ENCODE measurements at places on chromosomes 3 and 15.

DNA sequence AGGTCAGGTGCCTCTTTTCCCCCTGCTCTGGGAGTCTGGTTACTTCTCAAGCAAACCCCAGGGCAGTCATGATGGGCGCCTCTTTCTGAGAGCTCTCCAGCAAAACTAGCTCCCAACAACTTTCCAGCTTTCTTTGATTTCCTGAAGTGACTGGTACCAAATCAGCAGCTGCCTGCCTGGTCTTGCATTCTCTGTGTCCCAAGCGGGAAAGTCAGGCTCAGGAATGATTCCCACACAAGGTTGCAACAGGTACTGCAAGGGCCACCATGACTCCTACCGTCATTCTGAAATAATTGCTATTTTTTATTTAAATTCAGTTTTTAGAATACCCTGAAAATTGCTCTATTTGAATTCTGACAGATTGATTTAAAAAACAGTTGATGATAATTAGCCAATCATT is 658.7 kb downstream of the SQOR start:
- DNase-seq: no peak

GRCh38 chr15:70152070-70152480 is 54.4 kb upstream of the TLE3 start:
- DNase-seq: no peak

DNA sequence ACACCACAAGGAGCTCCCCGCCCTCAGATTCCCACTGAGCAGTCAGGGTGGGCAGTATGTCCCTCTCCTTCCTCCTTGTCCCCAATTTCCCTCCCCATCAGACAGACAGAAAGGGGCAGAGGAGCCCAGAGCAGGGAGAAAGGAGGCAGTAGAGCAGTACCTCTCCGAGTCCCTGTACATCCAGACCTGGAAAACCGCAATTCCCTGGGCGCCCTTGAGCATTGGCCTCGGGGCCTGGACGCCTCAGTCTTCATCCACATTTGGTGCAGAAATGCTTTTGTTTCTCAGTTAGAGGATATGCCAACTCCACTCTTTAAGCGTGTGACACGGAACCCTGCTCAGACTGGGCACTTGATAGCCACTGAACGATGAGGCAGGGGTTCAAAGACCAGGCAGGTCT is 5.9 kb downstream of the ISG20 start:
- DNase-seq: no peak

DNA sequence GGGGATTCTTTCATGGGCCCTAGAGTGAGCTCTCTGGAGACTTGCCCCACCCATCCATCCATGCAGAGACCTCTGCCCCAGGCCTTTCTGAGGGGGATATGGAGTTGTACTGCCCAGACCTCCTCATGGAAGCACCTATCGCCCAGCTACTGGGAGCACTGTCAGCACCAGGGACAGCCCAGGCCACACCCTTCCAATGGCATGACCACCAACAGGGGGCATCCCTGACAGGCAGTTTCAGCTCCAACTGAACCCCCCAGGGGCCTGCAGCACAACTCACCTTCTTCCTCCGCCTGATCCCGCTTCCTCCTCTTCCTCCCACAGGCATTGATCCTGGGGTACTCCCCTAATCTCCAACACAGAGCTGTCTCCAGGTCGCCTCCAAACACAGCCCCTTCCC is 21.8 kb downstream of the MRPS11 start:
- no peak for DNase-seq

- DNase-seq: no peak
These were observed 153.4 kb downstream of the RORA start for GRCh38 chr15:61075741-61076140.

DNA sequence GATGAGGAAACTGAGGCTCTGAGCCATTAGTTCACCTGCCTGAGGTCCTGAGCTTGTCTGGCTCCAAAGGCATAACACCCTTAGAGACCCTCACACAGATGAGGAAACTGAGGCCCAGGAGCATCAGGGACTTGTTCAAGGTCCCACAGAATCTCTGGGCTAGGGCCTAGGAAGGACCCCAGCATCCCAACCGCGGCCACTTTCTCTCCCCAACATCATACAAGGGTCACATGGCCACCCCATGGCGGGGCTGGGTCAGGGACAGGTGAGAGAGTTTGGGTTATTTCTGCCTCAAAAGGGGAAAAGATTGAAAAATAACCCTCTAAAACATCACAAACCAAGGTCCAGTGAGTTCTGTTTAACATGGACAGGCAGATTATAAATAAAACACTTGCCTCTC is 6.7 kb downstream of the LINGO1 start:
- no peak for DNase-seq

- DNase-seq: no peak
These were observed 5.1 kb downstream of the GPD1L start for GRCh38 chr3:32111560-32111959.

GRCh38 chr15:44246521-44247268 is 41.8 kb upstream of the GOLM2 start:
- DNase-seq: no peak

- no peak for DNase-seq
These were observed 14.3 kb downstream of the TLE3 start for GRCh38 chr15:70083418-70083817.

DNA sequence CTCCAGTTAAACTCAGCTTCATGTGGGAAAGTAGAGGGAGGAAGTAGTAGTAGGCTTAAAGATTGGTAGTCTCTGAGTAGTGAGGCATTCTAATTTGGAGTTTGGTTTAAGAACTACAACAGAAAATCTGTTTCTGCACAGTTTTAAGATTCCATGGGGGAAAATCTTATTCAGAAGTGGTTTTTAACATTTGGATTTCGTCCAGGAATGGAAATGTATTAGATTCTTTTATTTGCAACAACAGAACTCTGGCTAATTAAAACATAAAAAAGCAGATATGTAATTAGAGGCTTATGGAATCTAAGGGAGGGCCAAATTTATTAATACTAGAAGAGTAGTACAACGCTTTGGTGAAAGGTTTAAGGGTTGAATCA is 36.0 kb downstream of the NECTIN3 start:
- DNase-seq: no peak

- DNase-seq: peak; percentile 8
These were observed 10.3 kb downstream of the TM4SF1 start for GRCh38 chr3:149366941-149367840.

DNA sequence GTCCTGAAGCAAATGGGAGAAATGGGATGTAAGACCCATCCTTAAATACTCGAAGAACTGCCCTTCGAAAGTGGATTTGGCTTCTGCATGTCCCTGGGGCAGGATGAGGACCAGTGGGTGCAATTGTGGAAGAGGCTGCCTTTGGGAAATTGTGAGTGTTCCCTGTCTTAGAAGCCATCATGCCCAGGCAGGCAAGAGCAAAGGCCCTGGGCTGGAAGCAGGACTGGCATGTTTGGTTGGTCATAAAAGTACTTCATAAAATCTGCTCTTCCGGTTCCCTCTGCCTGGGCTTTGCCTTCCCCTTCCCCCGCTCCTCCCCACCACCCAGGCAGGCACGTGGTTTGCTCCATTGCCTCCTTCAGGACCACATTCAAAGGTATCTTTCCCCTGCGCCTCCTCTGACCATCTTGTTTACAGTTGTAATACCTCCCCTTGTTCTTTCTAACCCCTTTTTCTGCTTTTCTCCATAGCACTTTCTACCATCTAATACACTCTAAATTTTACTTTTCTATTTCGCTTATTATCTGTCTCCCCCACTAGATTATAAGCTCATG is 8.3 kb downstream of the MINAR1 start:
- no peak for DNase-seq

DNA sequence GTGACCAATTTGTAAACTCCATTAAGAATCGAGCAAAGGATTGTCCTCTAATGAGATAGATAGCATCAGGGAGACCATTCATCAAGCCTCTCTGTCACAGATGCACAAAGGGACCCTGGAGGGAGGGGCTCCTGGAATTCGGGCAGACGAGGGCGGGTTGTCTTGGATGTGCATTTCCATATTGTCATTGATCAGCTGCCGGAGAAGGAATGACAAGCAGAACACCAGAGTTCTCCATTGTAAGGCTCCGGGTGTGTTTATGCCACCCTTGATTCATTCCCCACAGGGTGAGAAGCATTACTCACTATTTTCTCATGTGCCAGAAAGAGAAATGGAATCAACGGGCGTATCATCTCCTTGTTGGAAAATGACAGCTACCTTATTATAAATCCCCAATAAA is 167.5 kb downstream of the EBLN2 start:
- DNase-seq: no peak

GRCh38 chr3:113556316-113556945 is 24.1 kb downstream of the SIDT1 start:
- DNase-seq: no peak

GRCh38 chr3:48507256-48508061 is 3.5 kb upstream of the SHISA5 start:
- peak; percentile 47 for DNase-seq

GRCh38 chr15:25170781-25171110 is 216.0 kb downstream of the SNRPN start:
- DNase-seq: no peak

DNA sequence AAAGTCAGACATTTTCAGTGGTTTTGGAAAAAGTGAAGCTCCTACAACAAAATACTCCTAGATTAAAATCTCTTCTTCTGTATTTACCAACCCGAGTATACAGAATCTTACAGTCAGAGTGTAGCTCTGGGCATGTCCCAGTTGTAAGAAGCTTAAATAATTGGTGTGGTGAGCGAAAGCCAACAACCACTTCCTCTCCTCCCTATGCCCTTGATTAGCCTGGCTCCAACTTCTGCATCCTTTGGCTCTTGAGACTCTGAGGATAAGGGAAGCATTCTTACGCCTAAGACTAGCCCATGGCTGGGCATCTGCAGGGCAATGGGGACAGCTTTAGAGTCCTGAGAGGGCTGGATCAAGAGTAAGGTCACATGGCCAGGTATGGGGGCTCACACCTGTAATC is 25.5 kb downstream of the RFT1 start:
- no peak for DNase-seq

DNA sequence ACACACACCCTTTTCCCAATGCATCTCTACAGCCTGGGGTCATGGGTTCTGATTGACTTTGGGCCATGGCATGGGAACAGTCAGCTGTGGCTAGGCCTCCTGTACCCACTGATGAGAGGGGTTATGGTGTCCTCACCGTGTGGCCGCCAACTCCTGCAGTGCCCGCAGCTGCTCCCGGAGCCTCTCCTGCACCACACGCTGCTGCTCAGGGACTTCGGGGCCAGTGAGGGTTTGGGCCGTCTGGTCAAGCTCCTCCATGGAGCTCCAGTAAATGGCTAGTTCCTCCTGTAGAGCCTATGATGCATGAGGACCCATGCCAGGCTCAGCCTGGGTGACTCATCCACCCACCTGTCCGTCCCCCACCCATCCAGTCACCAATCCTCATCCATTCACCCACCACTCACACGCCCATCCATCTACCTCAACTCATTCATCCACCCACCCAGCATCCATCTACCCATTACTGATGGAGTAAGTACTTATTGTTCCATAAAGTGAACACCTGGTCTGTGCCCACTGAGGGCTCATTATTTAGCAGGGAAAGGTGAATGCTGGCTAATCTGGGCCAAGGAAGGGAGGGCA is 21.6 kb downstream of the SPTBN5 start:
- no peak for DNase-seq

DNA sequence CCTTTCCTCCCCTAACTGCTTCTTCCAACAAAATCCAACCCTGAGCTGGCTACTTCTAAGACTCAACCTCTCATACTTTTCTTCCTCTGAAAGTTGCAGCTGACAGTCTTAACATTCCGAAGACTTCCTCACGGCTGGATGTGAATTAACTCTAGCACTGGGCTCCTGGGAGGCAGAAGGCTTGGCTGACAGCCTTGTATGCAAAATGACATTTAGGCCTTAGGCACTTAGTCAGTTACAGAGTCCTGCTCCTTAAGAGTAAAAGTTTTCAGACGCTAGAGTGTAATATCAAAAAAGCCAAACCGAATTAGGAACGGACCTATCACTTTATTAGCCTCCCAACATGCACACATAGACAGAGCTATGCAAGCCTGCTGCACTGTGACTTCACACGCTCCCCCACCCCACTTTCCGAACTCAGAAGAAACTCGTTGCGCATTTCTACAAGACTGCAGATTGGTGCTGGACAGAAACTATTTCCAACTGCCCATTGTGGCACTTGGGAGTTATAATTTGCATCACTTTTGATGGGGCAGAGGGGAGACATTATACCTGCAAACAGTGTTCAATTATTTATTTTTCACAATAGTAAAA is 15.5 kb upstream of the ANXA2 start:
- DNase-seq: no peak

GRCh38 chr15:99476413-99477222 is 89.2 kb upstream of the MEF2A start:
- DNase-seq: peak; percentile 19

- no peak for DNase-seq
These were observed 197.0 kb downstream of the TIGIT start for GRCh38 chr3:114490829-114491228.

- no peak for DNase-seq
These were observed 43.2 kb downstream of the EHHADH start for GRCh38 chr3:185210621-185211142.

- no peak for DNase-seq
These were observed 84.5 kb upstream of the HERC1 start for GRCh38 chr15:63918317-63918672.

DNA sequence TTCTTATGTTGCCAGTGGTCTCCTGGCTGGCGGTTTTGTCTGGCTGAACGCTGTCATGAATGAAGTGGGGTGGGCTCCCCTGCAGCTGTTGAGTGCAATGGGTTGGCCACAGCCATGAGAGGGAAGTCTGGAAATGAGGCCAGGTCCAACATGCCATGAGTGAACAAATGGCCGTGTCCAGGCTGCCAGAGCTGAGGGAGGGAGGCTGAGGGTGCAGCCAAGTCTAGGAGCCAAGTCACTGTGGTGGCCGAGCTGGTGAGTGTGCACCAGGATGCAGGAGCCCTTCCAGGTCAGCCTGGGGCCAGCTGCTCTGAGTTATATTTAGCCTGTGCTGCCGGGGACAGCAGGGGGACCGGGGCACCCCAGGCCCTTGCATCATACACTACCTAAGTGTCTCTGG is 24.7 kb upstream of the PRR23E start:
- DNase-seq: no peak

GRCh38 chr15:70863450-70864218 is 9.7 kb upstream of the LARP6 start:
- no peak for DNase-seq

DNA sequence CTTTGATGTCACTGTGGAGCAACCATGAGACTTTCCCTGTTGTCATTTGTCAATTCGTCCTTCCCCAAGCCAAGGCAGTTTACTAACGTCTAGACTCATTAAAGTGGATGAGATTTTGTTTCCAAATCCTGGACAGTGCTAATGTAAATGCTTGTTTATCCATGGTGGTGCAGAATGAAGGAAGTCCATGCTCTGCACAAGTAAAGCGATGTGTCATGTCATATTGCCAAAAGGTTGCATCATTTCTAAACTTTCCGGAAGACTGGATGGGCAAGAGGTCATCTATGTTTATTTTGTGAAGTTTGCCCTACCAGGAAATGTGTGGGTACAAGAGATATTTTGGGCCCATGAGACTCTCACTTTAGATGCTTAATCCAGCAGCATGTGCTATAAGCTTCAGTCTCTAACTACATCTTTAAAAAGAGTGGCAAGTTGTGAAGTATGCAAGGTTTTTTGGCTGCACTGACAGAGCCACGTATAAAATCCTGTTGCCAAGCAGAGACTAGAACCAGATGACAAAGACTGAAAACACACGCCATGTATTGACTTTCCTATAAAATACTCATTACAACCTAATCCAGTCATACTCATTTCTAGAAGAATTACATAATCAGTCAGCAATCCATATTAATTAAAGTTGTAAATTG is 72.1 kb upstream of the FNDC3B start:
- DNase-seq: no peak

- DNase-seq: no peak
These were observed 13.9 kb downstream of the ISLR2 start for GRCh38 chr15:74144153-74144775.
